ENCODE measurements at places on chromosomes 1 and 21.

DNA sequence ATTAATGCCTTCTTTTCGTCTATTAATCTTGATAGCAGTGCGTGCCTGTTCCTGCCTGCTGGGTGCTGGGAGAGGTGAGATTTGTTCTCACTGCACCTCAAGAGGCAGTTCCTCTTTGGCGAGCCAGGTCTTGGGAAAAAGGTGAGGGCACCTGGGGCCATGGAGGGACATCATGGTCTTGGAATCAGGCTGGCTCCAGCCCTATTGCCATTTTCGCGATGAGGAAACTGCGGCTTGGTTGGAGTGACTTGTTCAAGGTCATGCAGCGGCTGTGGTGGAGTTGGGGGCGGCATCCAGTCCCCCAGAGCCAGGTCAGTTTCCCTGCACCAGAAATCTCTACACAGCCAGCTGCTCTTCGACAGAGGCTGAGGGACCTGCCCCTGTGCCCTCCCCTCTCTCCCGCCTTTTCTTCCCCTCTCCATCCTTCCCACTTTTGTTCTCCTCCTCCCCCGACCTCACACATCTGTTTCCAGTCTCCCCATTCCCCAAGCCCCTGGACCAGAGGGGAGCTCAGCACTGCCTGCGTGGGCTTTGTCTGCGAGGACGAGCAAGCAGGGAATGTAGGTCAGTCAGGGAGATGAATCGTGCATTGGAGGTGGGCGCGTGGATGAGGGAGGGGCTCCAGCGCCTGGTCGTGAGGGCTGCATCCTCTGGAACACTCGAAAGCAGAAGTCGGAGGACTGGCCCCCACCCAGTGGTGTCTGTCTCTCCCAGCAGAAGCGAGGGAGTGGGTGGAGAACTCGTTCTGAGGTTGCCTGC lies 135.1 kb downstream of the ACTL8 start:
- no peak for DNase-seq

DNA sequence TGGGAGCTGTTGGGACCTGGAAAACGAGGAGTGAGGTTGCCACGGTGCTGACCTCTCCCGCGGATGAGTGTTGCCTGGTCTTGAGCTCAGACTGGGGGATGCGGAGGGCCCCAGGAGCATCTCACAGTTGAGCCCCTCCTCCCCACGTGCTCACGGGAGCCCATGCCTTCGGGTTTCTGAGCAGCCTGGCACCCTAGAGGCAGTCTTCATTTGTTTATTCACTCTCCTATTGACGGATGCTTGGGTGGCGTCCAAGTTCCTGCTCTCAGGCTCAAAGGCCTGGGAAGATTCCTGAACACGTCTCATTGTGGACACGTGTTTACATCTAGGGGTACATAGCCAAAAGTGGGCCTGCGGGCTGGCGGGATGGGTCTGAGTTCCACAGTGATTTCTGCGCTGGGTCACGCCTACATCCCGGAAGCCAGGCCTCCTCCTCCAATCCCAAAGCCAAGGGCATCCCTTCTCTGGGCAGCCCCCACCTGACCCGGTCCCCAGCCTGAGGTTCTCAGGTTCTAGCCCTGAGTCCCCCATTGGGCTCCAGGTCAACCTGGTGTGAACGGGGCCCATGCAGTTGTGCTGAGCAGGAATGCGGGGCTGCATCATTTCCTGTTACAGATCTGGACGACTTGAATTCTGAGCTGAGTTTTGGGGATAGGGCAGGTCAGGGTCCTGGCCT lies 14.7 kb downstream of the WNT3A start:
- DNase-seq, result no peak

- no peak for DNase-seq
Measured at GRCh38 chr1:97314685-97315084, 593.1 kb downstream of the PTBP2 start.

DNA sequence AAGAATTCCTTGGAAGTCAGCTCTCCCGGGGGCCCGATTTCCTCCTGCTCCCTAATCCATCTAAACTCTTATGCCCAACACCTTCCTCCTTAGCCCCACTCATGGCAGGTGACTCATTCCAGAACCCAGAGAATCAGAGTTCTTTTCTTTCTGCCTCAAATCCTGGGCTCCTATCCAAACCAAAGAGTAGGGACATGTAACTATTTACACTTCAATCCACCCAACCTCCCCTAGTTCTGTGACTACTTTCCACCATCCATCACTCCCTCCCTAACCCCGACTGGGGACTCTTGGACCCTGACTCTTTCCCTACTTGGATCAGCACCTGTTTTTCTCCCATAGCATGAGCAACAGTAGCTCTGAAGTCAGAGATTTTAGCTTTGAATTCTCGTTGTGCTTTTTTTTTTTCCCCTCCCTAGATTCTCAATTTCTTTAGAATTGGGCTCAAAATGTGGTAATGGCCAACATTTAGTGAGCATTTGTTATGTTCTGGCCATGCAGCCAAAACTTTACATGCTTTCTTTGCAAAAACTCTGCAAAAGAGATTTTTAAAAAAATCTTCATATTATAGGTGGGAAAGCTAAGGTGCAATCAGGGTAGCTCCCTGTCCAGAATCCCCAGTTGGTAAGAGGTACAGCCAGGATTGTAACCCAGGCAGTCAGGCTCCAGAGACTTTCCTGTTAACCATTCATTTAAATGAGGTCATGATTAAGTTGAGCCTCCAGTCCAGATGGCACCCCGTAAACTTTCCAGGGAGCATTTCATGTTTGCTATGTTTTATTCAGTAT lies 7.5 kb upstream of the CYP4A11 start:
- DNase-seq, result no peak

GRCh38 chr21:21045518-21045917 lies 47.3 kb downstream of the NCAM2 start:
- DNase-seq, result no peak

GRCh38 chr1:42322577-42322976 lies 12.5 kb downstream of the FOXJ3 start:
- DNase-seq, result no peak

DNA sequence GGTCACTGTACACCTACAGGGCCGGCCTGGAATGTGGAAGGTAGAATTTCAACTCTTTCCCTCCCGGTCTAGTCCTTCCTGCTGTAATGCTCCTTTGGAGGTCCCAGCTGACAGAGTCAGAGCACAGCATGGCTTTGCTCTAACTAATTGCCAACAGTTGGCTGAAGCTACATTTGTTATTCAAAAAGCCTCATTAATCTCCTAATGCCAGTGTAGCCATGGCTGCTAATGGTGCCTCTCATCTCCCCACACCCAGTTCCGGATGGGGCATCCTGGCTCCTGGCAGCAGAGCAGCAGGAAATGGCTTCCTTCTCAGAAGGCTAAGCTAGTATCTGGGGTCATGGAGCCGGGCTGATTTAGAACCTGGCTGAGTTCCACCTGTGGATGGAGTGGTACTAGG lies 18.7 kb upstream of the CAMK1G start:
- DNase-seq, result no peak

DNA sequence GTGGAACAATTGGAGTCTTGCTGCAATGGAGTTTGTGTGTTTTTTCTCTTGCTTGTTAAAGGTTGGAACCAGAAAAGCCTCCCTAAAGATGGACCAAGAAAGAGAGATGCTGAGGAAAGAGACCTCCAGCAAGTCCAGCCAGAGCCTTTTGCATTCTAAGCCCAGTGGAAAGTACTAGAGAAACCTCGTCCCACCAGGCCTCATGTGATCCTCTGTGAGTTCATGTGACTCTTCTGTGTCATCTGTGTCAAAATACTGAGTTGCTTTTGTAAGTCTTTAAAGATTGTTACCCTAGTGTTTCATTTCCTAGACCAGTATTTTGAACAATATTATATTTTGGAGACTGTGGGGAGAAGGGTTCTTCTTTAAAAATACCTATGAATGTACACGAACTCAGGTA lies 12.5 kb upstream of the EFHD2 start:
- no peak for DNase-seq

- no peak for DNase-seq
Measured at GRCh38 chr1:178450871-178451270, 45.9 kb downstream of the CLEC20A start.

GRCh38 chr1:12407050-12407961 lies 177.5 kb downstream of the VPS13D start:
- no peak for DNase-seq

DNA sequence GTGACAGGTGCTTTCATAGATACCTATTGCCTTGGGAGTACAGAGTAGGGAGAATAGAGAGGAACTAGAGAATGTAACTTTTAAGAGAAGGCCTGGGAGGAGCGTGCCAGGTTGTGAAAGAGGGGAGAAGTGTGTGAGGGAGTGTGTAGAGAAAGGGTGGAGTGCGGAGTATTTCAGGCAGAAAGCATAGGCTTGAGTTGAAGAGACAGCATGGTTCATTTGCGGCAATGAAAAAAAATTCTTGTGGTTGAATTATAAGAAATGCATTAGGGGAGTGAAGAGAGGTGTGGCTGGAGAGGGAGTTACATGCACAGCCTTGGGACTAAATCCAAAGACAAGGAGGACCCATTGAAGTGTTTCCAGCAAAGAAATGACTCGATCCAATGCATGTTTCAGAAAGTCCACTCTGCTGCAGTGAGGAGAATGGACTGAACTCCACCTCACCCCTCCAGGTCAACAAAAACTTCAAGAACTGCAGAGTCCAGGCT lies 81.7 kb upstream of the ADAM30 start:
- no peak for DNase-seq

DNA sequence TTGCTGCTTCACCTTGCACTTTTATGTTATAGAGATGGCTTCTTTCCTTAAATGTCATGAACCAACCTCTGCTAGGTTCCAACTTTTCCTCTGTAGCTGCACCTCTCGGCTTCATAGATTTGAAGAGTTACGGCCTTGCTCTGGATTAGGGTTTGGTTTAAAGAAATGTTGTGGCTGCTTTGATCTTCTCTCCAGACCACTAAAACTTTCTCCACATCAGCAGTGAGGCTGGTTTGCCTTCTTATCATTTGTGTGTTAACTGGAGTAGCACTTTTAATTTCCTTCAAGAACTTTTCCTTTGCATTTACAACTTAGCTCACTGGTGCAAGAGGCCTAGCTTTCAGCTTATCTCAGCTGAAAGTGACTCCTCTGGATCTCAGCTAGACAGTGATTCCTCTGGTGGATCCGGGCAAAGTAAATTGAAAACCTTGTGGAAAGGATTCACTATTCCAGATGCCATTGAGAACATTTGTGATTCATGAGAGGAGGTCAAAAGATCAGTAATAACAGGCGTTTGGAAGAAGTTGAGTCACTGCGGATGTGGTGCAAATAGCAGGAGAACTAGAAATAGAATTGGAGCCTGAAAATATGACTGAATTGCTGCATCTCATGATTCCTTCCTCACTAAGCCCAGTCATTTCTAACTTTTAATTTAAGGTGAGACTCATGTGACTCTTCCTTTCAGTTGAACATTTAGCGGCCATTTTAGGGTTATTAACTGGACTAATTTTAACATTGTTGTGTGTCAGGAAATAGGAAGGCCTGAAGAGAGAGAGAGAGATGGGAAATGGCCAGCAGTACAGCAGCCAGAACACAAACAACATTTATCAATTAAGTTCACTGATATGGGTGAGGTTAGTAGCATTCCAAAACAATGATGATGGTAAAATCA lies 16.2 kb upstream of the RGS1 start:
- DNase-seq, result no peak

- DNase-seq, result no peak
Measured at GRCh38 chr1:218568962-218569550, 223.9 kb downstream of the TGFB2 start.
